Thymus (tissue), 14 donors: ENCODE measurements at places on chromosomes 12 and 14. TPM values are rescaled to one million over a fixed set of nuclear protein-coding genes. Genes with fewer than 3 reads are reported as not detected.

Gene RIPK3
- polyA plus RNA-seq, result 15.2 TPM

Gene RTL1
- 0.02 TPM for polyA plus RNA-seq

Gene MIP
- polyA plus RNA-seq, result 0.02 TPM

Gene TEX52
- polyA plus RNA-seq, result not detected

Gene CLEC2B
- polyA plus RNA-seq, result 42.7 TPM

Gene TMEM52B
- 0.14 TPM for polyA plus RNA-seq

Gene HSPA2
- polyA plus RNA-seq, result 7.7 TPM

Gene TFCP2
- polyA plus RNA-seq, result 25.3 TPM
